ENCODE measurements at places on chromosomes 7 and 10.

DNA sequence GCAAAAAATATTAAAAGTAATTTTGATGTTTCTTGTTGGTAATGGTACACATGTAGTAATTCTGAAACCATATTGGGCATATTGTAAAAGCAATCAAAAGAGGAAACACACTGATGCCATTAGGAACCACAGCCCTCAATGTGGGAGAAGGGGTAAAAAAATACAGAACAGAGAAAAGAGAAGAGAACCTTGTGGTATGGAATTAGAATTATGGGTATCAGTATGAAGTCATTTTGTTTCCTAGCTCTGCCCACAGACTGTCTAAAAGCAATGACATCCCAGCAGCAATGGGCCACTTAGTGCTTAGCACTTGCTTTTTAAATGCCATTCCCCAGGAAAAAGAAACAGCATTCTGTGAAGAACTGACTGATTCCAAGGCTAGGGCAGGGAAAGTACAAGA lies 61.5 kb downstream of the CPVL start:
- no peak for DNase-seq

- no peak for DNase-seq
Measured at GRCh38 chr10:22534849-22535604, 179.4 kb downstream of the PIP4K2A start.

DNA sequence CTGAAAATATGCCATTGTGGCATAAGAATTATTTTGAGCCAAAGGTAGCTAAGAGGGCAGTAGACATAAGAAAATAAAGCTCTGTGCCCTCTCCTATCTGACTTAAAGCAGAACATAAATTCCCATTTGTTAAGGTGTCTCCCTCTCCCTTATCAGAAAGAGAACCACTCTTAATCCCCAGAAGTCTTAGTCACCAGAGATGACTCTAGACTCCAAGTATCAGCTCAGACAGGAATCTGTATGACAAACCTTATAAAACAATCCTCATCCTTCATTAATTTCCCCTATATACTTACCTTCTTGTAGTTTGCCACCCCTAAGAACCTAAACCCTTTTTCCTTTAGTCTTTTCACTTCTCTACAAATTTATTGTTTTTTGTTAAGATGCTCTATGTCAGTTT lies 21.8 kb upstream of the PIP4K2A start:
- no peak for DNase-seq

- DNase-seq, result no peak
Measured at GRCh38 chr10:74813381-74814259, 12.8 kb upstream of the KAT6B start.

DNA sequence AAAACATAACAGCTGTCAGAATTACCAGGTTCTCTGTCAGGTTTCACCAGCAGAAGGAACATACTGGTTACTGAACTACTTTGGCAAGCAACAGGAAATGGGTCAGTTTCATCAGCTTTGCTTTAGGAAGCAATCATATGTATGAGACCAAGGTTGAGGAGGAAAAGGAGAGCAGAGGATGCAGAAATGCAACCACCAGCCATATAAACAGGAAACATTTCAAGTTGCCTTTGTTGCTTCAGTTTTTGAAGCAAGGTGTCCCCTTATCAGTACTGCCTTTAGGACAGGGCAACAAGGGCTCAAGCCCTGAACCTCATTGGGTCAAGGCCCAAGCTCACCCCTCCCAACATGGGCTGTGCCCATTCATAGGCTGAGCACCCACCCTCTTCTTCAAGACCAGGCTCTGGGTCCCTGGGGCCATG lies 10.2 kb downstream of the HIPK2 start:
- DNase-seq, result no peak

- DNase-seq, result no peak
Measured at GRCh38 chr10:63267414-63268148, 134.5 kb downstream of the NRBF2 start.

Data from GOT3 (cell line).